ENCODE measurements at places on chromosomes 2 and 18.

DNA sequence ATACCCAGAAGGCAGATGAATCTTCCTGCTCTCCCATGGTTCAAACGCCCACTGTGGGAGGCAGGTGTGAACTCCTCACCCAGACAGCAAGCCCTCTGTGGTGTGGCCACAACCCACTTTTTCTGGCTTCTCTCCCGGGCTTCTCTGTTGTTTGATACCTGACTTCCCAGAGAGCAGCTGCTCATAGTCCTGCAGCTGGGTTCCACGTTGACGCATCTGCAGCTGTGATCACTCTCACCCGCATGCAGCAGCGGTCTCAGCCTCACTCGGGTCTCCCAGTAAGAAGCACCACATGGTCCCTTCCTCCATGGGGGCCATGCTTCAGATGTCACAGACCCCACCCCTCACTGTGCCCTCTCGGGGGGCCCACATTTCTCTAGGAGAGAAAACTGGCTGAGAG is 3.5 kb downstream of the ASPRV1 start:
- no peak for DNase-seq

DNA sequence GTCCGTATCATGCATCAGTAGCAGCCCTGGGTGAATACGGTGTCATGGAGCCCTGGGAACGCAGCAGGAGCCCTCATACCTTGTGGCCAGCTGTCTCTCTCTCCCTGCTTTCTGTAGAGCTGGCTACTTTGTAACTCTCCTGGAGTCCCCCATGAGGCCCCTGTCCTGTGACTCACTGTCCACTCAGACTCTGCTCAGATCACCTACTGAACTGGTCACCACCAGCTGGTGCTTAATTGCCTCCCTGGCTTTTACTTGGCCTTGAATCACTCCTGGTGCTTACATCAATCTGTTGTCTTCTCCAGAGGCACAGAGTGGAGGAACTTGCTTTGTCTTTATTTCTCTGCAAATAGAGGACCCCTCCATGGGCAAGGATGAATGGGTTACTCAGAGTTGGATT is 172.7 kb downstream of the HRH4 start:
- no peak for DNase-seq

GRCh38 chr2:240909216-240909974 is 3.3 kb downstream of the CROCC2 start:
- no peak for DNase-seq

- no peak for DNase-seq
These were observed 45.7 kb downstream of the HDAC4 start for GRCh38 chr2:239355139-239355538.

DNA sequence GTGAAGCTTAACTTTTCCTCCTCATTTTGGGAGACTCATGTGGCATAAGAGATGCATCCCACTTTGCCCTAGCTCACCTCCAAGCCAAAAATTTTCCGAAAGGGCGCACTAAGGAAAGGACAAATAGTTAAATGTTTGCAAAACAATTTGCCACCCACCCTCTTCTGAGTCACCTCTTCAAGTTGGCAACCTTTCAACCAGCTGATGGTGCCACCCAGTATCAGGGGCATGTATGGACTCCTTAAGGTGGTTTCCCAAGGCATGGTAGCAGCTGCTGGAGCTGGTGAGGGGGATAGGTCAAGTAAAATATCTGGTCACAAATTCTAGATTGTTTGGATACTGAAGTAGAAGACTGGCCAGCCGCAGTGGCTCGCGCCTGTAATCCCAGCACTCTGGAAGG is 17.2 kb upstream of the ITGAV start:
- no peak for DNase-seq

- DNase-seq, result no peak
These were observed 25.4 kb downstream of the GREB1L start for GRCh38 chr18:21267400-21267799.
